ENCODE measurements at places on chromosomes 5 and 9.

- DNase-seq = no peak
Observed at GRCh38 chr5:109837231-109837861, 147.6 kb downstream of the MAN2A1 start.

GRCh38 chr5:121399879-121400278, 451.8 kb upstream of the FTMT start:
- DNase-seq = no peak

DNA sequence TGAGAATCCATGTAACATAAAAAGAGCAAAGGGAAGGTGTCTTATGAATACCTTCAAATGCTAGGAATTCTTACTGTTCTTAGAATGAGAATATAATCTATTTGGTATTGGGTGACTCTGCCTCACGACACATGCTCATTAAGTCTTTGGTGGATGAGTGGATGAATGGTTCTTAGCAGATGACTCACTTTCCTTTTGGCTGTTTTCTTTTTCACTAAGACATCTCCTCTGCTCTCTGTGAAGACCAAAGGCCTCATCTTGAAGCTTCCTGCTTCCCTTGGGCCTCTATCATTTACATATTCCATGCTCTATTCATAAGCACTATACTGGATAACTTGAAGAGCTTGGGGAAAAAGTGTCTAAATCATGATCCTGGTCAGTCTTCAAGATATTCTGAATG, 468.1 kb downstream of the SPATA31D1 start:
- no peak for DNase-seq

DNA sequence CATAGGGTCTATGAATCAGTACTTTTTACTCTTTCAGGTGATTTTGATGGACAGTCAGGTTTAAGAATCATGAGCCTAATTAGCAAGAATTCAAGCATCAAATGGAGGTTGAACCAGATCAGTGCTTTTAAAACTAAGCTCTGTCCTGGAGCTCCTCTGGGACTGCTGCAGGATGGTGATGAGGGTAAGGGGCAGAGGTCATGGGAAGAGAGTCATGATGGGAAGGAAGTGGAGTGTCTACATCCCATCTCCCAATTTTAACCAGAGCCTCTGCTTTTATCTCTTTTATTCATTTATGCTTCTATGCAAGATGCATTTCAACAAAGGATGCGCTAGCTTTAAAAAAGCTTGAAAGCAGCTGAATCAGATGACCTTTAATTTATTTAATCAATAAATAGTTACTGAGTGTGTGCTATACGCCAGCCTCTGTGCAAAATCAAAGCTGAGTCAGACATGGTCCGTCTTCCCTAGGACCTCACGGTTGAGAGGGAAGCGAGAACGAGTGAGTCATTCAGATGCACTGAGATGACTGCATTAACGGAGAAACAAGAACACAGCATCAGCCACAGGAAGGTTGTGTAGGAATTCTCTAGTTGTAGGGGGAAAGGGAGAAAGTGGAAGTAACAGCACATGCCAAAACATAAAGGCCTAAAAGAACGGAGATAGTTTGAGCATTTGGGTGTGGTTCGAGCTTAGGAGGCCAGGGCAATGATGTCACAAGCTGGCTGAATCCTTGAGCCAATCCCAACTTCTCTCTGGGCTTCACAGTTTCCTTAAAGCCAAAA, 441.6 kb upstream of the BRINP1 start:
- DNase-seq = peak; percentile 19

DNA sequence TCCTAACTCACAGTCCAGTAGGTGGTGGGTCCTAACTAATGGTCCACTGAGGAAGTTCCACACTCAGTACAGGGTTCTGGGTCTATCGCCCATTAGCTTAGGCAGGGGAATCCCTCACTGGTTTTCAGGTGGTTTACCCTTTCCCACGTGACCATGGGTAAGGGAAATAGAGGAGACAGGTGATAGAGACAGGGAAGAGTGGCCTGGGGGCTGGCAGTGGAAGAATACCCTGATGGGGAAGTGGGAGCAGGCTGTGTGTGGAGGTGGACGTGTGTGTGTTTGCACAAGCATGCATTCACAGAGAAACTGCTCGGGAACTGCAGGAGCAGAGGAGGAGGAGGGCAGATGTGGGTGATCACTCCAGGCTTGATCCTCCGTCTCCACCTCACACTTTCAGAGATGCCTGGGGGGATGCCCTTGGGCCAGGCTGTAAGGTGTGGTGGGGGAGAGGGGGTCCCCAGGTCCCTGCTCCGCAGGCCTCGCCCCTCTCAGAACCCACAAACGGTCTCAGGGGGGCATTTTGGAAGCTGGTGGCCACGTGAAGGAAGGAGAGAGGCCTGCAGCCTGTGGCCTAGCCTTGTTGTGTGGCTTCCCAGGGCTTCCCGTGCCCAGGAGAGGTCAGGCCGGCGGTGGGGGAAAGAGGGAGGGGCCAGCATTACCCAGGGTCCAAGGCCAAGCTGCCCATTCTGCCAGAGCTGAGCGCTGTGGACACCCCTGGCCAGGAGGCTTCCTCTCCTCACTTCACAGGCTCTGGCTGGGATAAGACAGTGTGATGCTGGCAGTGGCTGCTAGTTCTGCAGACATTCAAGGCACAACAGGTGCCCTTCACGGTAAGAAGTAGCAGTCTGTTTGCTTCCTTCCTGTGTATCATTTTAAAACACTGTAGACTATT, 80.0 kb downstream of the OTULIN start:
- DNase-seq = no peak

DNA sequence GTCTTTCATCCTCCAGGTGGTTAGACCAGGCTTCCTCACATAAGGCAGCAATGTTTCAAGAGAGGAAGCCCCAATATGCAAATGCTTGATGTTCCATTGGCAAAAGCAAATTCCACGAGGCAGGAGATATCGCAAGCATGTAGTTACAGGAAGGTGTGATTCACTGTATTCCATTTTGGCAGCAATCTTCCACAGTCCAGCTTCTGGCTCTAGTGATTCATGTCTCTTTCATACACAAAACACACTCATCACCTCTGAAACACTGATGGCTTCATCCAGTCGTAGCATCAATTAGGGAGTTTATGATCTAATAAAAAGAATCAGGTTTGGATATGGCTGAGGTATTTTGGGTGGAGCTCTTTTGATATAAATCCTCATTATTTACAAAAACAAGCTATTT, 552.2 kb upstream of the RIOK2 start:
- DNase-seq = peak; percentile 8

GRCh38 chr5:73118391-73118973, 1.9 kb upstream of the TMEM171 start:
- no peak for DNase-seq

DNA sequence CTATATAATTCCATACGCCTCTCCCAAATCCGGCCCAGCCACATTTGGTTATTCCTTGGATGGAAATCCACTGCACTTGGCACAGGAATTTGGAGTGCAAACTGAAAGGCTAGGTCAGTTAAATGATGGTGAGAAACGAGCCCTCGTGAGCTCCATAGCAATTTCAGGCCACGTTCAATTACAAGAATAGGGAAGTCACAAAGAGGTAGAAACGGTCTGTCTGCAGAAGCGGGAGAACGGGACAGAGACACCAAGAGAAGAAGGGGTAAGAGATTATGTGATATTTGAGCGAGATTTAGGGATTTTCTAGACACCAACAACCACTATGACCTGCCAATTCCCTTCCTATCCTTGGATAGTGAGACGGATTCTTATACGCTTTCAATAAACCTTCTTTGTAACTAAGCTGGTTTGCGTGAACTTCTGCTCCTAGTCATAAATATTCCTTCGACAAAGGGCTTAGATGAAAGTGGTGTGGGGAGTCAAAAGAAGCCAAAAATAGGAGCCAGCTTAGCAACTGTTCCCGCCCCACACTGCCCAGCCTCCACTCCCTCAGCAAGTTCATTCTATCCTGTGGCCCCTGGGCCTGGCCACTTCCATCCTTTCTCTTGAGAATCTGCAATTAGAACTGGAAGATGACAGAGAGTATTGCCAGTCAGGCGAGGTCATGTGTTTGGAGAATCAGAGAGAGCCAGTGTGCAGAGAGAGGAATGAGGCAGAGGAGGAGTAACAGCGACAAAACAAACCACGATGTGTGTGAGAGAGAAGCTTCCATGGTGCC, 118.4 kb downstream of the ZNF608 start:
- no peak for DNase-seq

DNA sequence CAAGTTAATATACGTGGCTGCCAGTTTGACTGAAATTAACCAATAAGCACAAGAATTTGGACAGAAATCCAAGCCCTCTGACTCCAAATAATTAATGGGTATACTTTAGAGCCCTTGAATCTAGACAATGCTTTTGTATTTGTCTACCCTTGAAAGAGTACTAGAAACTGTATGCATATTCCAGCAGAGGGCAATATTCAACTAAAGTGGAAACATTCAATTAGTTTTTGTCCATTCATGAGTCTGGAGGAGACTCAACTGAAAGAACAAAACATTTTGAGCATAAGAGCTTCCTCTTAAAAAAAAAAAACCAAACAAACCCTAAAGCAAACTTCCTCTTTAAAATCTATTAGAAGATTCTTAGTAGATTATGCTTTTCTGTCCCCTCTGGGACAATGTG, 157.8 kb downstream of the ARHGEF28 start:
- DNase-seq = no peak

GRCh38 chr5:176873541-176874172, 25.5 kb downstream of the HK3 start:
- no peak for DNase-seq

GRCh38 chr5:36060420-36060887, 6.2 kb downstream of the UGT3A2 start:
- DNase-seq = peak; percentile 8

DNA sequence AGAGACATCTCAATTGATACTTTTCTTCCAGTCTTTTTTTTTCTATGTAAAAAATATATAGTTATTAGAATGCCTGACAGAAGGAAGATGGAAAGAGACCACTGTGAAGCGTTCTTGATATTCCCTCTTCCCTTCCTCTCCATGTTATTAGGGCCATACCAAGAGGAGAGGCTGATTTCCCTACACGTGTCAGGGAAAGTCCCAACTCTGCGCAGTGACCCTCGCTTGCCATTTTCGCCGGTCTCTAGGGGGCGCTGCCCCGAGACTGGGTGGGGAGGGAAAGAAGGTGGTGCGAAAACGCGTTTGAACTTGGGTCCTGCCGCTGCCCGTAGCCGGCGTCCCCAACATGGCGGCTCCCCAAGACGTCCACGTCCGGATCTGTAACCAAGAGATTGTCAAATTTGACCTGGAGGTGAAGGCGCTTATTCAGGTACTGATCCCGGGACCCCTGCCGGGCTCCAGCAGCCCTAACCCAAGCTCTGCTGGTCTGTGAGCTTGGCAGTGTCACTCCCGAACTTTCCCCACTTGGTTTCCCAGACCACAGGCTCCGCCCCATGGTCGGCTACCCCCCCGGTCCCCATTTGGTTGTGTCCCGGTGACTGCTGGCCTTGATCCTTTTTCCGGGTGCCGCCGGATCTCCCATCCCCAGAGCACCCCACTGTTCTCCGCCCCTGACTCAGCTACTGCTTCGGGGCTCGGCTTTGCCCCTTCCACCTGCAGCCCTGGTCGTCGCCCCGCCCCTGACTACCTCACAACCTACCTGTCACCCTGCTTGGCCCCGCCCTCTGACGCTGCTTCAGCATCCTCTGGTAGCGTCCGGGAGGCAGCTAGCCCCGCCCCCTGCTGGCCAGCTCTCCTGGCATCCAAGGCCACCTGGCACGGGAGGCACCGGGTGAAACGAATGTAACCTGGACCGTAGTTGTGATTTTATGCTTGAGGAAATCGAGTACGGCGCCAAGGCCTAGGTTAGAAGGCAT, at the start of gene BNIP1:
Gene BNIP1 (plus strand): TSS at position 332 of the 977 bp plus-strand sequence. CDS start 15 bp downstream, at position 347.
- peak; percentile 97 for DNase-seq

DNA sequence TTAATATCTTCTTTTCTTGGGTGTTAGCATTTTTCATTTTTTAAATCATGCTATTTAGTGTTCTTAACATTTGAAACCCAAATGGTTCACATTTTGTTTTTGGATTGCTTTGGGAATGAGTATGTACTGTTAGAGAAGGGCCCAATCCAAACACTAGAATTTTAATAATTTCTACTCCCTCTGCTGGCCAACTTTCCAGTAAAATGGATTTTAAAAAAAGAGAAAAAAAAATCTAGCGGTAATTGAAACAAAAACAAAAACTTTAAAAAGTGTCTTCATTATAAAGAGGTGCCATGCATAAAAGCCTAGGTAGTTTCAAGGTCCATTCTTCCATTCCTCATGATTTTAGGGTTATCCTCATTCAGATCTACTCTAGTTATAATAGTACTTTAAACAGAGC, 32.1 kb upstream of the RICTOR start:
- peak; percentile 2 for DNase-seq

- DNase-seq = no peak
Observed at GRCh38 chr9:98226516-98226915, 28.9 kb downstream of the TBC1D2 start.

DNA sequence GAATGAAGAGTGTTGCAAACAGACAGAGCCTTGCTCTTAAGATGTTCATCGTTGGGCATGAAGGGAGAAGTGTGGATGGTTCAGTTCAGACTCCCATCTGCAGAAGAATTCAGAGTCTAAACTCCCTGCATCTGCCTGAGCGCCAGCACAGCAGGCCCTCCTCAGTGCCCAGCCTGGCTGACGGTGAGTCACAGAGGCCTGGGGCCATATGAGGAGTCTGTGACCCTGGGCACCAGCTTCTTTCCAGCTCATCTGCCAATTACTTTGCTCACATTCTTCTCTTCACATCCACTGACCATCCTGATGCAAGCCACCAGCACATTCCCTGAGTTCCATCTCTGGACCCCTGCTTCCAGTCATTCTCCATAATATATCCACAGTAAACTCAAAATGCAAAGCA, 401.1 kb upstream of the TRPC7 start:
- no peak for DNase-seq

DNA sequence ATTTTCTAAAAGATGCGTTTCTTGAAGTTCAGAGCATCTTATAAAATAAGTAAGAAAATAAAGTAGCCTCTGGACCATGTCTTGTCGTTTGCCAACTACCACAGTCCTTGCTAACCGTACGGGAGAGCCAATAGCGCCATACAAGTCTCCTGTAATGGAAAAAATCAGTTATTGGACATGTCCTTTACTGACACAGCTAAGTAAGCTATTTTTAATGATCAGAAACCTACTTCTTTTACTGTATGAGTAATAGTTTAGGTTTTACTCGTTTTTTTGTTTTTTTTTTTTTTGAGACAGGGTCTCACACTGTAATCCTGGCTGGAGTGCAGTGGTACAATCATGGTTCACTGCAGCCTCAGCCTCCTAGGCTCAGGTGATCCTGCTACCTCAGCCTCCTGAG, 37.7 kb upstream of the RAPGEF6 start:
- no peak for DNase-seq

GRCh38 chr5:43313035-43313853, at the start of gene HMGCS1:
HMGCS1 (minus strand) TSS chr5:43313412; CDS start chr5:43298965, 14,447 bp downstream.
- DNase-seq = peak; percentile 98

Measured in SW480 (cell line).